T-helper 17 cell (primary cell): ENCODE measurements at places on chromosomes 16 and 17.

DNA sequence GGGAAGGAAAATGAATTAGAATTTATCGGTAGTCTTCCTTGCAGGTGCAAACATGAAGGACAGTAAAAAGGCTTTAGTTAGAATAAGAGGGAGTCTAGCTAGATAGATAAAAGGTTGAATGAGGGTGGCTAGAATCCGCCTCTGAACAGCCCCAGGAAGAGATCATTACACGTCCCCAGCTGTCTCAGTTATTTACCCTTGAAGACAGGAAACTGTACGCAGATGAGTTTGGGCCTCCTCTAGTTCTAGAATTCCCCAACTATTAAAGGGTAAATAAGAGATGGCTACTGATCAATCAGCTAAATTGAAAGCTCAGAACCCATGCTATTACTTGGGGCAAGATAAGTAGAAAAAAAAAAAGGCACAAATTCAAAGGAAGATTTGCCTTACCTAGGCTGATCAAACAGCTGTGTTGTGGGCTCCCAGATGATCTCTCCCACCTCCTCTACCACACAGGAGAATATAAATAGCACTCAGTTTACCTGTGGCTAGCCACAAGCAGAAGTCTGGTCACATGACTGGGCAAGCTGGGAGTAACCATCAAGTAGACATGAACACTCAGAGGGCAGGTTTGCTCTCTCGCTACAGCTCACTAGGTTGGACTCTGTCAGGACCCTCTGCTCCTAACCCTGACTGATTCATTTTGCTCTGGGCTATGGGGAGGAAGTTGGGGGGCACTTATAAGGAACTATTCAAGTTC is 17.0 kb downstream of the FAM117A start:
- no peak for DNase-seq

DNA sequence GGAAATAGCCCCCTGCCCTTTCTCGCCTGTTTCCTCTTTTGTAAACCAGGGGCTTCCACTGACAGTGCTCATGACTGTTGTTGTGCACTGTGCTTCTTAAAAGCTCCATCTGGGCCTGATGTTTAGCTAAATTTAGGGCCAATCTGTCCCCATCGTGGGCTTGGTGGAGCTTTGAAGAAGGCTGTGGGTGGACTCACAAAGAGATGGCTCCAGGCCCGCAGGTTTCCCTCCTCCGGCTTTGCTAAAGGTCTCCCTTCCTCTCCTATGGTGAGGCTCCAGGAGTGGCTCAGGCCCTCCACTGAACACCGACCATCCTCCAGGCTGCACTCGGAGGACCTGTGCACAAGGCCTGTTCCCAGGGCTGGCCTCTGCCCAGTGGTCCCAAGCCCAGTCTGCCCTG is 30.2 kb upstream of the XPO6 start:
- no peak for DNase-seq

GRCh38 chr16:87201052-87201451 is 116.1 kb downstream of the C16orf95 start:
- DNase-seq, result no peak

- no peak for DNase-seq
Observed at GRCh38 chr16:54931120-54932014, 702 bp downstream of the IRX5 start.

DNA sequence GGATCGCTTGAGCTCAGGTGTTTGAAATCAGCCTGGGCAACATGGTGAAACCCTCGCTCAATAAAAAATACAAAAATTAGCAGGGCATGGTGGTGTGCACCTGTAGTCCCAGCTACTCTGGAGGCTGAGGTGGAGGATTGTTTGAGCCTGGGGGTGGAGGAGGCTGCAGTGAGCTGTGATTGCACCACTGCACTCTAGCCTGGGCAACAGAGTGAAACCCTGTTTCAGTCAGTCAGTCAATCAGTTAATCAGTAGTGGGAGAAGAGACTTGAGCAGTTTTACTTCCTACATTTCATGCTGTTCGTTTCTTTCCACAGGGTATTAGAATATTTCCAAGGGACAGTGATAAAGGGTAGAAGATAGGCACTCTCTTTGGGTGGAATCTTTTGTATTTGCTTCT is 8.8 kb downstream of the MAP3K3 start:
- no peak for DNase-seq

GRCh38 chr17:63421681-63422645 is 24.1 kb downstream of the CYB561 start:
- DNase-seq, result no peak

DNA sequence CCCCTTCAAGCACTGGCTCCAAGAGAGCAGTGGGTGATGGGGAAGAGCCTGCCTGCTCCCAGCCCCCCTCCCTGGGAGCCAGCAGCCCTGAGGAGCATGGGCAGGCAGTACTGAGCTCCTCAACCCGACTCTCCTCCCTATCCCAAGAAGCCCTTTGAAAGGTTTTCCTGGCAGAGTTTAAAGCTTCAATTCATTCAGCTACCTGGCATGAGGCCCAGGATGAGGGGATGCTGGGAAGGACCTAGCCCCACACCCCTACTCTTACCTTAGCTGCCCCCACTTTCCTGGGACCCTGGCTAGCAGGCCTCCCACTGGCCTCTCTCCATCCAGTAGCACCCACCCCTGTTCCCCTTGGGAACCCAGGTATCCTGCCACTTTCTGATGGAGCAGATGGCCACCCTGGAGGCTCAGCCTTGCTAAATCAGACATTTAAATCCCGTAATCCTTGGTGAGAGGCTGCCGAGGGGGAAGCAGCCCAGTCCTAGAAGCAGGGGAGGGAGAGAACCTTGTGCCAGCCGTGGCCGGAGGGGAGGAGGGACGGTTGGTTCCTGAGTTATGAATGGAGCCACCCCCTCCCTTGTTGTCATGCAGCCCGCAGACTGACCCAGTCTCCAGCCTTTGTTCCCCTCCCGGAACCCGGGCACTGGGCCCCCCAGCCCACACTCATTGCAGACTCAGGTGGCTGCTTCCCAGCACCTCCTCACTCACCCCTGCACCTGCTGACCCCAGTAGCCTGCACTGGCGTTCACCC is 17.1 kb downstream of the ATP1B2 start:
- no peak for DNase-seq

DNA sequence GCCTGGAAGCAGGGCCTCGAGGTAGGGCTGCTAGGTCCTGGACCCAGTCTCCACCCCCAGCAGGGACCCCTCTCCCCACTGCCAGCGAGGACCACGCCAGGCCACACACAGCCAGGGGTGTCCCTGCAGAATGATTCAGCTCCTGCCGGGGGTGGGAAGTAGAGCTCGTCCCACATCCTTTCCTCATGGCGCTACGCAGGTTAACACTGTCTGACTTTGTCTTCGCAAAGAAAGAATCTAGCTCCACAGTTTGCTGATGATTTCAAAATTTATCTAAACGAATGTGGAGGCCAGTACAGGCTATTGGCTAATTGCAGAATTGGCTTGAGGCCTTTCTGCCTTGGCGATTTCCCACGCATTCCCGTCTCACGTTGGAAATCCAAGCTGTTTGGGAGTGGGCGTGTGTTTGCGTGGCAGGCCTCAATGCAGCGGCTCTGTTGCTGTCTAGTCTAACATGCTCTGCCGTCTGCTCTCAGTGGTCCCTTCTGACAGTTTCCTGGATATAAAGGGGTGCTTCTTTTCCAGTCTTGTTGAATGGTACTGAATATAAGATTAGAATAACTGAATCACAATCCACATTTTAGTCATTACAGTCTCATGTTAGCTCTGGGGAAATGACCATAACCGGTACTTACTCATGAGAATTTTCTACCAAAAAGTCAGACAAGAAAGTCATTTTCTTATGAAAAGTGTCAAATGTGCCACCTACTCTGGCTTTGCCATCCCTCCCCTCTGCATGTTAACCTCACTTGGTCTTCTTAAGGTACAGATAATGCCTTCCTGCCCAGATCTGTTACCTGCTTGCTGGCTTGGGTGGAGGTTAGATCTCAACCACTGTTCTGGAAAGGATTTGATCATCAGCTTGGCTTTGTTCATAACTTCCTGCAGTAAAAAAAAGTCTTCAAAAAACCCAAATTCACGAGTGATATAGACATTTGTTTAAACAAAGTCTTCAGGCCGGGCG is 252.4 kb downstream of the NTN1 start:
- no peak for DNase-seq

DNA sequence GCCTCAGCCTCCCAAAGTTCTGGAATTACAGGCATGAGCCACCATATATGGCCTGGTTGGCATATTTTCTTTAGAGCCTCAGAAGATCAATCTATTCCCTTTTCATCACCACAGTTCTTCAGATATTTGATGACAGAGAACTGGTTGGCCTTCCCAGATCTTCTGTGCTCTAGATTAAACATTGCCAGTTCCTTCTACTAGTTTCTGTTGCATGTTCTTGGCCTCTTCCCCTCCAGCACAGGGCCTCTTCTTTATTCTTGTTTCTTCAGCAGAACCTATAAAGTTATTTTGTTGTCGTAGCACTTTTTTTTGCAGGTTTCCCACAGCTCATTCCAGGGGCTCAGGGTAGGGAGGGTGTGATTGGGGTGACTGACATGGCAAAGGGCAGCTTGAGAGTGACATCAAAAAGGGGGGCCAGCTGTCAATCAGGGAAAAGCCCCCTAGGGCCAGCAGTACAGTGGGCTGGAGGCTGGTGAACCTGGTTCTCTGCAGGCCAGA is 9.3 kb downstream of the CHD9 start:
- no peak for DNase-seq

- DNase-seq, result no peak
Observed at GRCh38 chr17:76688165-76688622, 22.6 kb downstream of the MXRA7 start.

GRCh38 chr16:57128771-57129389 is 36.5 kb downstream of the CPNE2 start:
- DNase-seq, result no peak

DNA sequence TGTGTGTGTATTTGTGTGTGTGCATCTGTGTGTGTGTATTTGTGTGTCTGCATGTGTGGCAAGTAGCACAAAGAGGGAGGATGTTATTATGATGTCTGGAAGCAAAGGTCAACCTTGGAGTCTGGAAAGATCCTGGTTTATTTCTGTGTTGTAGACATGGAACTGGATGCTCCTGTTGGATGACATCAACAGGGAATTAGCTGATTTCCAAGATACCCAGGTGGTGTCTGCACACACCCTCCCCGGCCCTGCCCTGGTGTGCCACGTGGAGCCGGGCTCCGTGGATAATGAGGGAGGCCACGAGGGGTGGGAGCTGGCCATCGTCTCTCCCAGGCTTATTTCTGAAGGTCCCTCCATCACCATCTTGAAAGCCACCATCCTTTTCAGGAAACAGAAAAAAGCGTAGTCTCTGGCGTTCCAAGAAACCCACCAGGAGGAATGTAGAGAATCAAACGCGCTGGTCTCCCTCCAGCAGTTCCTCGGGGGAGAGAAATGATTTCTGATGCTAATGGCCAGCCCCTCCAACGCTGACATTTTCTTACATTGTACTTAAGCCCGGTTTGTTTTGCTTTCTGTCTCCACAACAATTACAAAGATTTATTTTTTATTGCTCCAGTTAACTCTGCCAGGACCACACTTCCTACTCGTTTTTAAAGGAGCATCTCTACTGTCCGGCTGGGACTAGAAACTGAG is 93.3 kb downstream of the FOXL1 start:
- DNase-seq, result no peak

GRCh38 chr17:82230609-82231311 is 1.9 kb downstream of the SLC16A3 start:
- DNase-seq, result no peak

GRCh38 chr17:5784791-5785190 is 200.5 kb upstream of the NLRP1 start:
- DNase-seq, result no peak

GRCh38 chr17:49399995-49400394 is 14.7 kb downstream of the PHB1 start:
- DNase-seq, result no peak

- no peak for DNase-seq
Observed at GRCh38 chr17:9666461-9667050, 21.2 kb downstream of the USP43 start.

DNA sequence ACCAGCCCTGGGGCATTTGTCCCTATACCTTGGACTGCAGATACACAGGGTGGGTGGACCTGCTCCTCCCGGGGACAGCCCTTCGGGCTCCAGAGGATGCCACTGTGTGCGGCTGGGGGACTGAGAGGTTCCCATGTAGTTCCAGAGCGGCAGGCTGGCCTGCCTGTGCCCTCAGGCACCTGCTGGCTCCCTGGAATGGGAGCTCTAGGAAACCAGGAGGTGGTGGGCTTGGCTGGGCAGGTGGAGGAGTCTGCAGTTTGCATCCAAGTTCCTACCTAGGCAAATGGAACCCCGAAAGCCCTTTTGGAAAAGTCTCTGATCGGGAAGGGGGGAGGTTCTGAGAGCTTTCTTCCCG is 982 bp downstream of the DBNDD1 start:
- no peak for DNase-seq

GRCh38 chr17:74083321-74083720 is 120.2 kb upstream of the RPL38 start:
- no peak for DNase-seq

- no peak for DNase-seq
Observed at GRCh38 chr16:86334079-86334635, 176.2 kb upstream of the FOXF1 start.

DNA sequence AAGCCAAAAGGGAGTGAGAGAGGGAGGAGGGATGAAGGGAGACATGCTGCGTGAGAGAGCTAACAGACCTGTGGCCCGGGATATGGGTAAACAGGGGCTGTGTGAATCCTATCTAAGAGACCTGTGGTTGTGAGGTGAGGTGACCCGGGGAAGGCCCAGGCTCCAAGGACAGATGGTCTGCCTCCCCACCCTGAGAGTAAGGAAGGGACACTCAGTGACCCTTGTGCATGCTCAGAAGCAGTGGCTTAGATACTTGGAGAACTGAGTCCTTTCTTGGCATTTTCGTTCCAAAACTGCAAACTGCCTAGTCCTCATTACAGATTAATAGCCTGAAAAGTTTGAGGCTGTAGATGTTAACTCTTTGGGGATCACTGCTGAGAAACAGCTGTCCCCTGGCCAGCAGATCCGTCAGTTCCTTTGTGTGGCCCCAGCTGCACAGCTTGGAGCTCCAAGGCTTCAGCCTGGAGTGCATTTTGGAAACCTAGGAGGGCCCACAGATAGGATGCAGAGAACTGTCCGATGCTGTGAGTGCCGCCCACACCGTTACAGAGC is 121.6 kb downstream of the SMG6 start:
- no peak for DNase-seq

GRCh38 chr17:55527540-55528118 is 16.4 kb upstream of the SMIM36 start:
- no peak for DNase-seq

DNA sequence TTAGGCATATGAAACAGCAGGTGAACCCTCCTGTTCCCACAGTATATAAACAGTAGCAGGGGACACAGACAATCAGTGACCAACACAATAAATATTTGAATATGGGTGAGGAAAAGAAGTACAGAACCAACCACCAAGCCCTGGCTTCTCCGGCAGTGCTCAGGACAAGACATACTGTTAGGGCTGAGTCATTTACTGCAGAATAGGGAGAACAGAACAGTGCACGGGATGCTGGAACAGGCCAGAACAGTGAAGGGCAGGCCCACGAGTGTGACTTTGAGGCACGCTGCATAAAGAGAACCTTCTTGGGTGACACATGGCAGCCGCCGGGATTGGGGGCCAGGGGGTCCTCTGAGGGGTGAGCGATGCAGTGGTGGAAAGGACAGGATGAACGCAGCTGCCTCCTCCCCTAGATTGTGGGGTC is 160.4 kb downstream of the CMIP start:
- DNase-seq, result no peak

- DNase-seq, result no peak
Observed at GRCh38 chr16:80938004-80938878, 68.4 kb downstream of the CMC2 start.

GRCh38 chr17:81337476-81337879 is 42.4 kb upstream of the SLC38A10 start:
- DNase-seq, result no peak

- no peak for DNase-seq
Observed at GRCh38 chr17:57462007-57462579, 205.8 kb downstream of the MSI2 start.

GRCh38 chr17:67121316-67121891 is 77.0 kb downstream of the CACNG1 start:
- DNase-seq, result no peak
